ENCODE measurements at places on chromosomes 7 and 10.

- no peak for DNase-seq
These were observed 16.2 kb downstream of the SLC29A3 start for GRCh38 chr10:71335173-71335708.

DNA sequence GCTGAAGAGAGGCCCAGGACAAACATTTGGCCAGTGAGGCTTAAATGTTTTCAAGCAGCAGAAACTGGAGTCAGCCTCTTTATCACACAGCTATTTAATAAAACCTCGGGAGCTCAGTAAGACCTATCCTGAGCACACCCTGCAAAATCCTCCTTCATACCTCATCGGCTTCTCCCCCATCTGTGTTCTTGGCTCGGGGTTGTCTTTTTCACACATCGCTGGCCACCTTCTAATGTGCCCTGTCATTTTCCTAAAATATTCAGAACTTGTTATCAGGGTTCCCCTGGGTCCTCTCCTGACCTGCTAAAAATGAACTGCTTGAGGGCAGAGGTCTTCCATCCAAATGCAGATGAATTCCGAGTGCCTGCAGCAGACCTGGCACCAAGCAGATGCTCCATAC, 310.3 kb upstream of the AKR1E2 start:
- no peak for DNase-seq

- DNase-seq, result no peak
These were observed 20.4 kb downstream of the HIBADH start for GRCh38 chr7:27642271-27642670.

DNA sequence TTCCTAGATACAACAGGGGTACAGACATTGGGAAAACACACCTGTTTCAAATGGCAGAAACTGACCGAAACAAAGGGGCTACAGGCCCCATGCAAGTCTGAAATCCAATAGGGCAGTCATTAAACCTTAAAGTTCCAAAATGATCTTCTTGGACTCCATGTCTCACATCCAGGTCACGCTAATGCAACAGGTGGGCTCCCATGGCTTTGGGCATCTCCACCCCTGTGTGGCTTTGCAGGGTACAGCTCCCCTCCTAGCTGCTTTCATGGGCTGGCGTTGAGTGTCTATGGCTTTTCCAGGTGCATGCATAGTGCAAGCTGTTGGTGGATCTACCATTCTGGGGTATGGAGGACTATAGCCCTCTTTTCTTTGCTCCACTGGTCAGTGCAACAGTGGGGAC, 248.1 kb upstream of the RHOBTB1 start:
- no peak for DNase-seq

GRCh38 chr7:25754333-25754732, 397.7 kb upstream of the NFE2L3 start:
- no peak for DNase-seq

- DNase-seq, result no peak
These were observed 81.9 kb upstream of the C1GALT1 start for GRCh38 chr7:7100432-7100849.

DNA sequence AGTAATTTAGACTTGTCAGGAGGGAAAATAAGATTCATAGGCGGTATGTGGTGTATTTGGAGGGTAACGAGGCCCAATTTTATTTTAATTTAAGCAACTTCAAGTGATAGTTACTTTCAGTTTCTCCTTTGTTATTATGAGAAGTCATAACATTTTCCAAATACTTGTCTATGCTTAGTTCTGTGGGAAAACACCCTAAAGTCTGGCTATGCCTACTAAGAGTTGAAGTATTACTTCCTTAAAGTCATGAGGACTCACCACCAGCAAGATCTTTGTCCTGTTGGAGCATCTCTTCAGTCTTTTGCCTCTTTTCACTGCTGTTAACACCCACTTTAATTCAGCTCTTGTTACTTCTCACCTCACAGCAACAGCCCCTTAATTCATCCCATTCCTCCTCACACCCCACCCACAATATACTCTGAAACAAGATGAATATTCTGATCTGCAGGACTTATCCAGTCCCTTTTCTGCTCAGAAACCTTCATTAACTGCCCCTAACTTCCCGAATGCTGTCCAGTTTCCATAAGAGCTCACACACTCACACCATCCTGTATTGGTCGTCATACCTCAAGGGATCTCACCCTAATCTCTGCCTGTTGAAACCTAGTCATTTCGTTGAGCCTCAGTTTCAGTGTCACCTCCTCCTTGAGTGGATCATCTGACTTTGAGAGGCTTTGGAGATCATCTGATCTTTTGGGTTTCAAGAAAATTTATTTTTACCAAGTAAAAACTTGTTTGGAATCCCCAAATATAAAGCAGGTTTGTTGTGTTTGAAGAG, 61.3 kb downstream of the DNAH11 start:
- no peak for DNase-seq

GRCh38 chr7:27241189-27242056, 1.2 kb upstream of the EVX1 start:
- DNase-seq, result no peak

DNA sequence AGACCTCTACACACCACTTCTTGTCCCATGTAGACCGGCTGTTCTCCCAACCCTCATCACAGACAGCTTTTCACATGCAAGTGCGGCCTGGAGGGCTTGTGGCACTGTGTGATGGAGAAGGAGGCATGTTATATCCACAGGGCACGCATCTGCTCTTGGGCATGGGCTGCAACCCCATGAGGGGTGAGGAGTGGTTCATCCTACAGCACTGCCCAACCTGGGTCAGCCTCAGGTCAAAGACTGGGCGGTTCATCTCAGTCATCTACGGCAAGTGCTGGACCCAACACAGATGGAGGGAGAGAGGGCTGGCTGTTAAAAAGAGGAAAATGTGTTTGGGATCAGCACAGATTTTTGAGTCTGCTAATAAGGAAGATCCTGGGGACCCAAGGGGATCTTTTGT, 2.2 kb downstream of the FSCN3 start:
- DNase-seq, result no peak

GRCh38 chr7:47301105-47301477, 280.8 kb downstream of the TNS3 start:
- DNase-seq, result no peak

DNA sequence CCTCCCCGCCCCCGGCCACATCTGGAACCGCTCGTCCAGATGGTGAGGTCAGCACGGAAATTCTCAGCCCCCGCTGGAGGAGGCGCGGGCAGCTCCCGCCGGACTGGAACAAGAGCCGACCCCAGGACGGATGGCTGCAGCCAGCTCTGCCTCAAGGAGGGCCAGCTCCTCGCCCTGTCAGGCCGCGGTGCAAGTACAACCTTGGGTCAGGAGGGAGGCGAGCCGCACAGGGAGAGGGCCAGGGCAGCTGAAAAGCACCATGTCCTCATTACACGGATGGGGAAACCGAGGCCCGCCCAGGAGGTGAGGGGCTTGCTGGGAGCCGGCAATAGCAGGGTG, 3.8 kb upstream of the GRIFIN start:
- DNase-seq, result no peak

GRCh38 chr7:45902820-45903219, 14.5 kb downstream of the IGFBP1 start:
- no peak for DNase-seq

DNA sequence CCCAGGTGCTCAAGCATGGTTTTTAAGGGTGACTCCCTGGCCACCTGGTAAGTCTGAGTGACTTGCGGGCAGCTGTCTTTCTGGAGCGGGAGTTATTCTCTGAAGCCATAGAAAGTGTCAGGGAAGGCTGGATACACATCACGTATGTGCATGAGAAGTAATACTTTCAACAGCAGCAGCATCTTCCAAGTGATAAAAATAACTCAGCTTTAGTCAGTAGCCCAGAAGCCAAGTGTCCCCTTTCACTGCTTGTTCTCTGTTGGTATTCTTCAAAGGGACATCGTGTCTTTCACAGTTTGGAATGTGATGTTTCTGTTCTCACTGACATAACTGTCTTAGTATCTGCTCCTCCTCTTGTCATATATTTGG, 97.6 kb downstream of the KIAA1217 start:
- no peak for DNase-seq

DNA sequence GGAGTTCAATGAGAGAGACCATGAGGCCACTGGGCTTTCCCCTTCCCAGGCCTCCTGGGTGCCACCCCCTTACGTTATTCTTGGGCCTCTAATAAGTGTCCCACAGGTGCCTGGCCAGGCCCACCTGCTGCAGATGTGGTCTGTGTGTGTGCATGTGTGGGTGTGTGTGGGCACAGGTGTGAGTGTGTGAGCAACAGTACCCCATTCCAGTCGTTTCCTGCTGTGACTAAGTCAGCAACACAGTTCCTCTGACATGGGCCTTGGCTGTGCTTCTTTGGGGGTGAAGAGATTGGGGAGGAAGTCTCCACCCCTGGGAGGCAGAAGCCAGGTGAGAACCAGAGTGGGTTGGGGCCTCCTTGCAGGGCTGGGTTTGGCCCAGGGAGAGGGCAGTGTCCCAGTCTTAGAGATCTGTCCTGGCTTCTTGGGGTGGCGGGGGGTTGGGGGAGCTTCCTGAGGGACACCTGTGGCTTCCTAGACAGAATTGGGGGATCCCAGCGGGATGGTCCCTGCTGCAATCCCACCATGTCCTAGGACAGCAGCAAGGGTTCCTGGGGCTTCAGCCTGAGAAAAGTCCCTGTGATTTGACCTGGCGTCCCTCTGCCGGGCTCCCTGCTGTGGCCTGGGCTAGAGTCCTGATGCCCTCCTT, 4.1 kb upstream of the PILRB start:
- DNase-seq, result no peak

GRCh38 chr10:57008189-57008588, 647.1 kb upstream of the ZWINT start:
- DNase-seq, result no peak

GRCh38 chr10:117681104-117681503, 138.6 kb downstream of the EMX2 start:
- no peak for DNase-seq

- no peak for DNase-seq
These were observed 111.3 kb upstream of the KCTD7 start for GRCh38 chr7:66517212-66517909.

GRCh38 chr7:134284011-134284410, 32.7 kb downstream of the SLC35B4 start:
- DNase-seq, result no peak

- no peak for DNase-seq
These were observed 64.5 kb upstream of the ZMIZ1 start for GRCh38 chr10:79004311-79004710.

Data from activated naive CD4-positive, alpha-beta T cell treated with anti-CD3 and anti-CD28 coated beads, Interleukin-2, amount 10 ng/mL, durations not matched to agents 7 days and 5 days (primary cell).